ENCODE measurements at places on chromosomes 3 and 15. TPM values are rescaled to one million over a fixed set of nuclear protein-coding genes. Genes with fewer than 3 reads are reported as not detected.

Gene ITIH1
- not detected for total RNA-seq

Gene DUOXA1
- total RNA-seq: not detected

Gene C2CD4A
- 0.66 TPM for total RNA-seq

Gene GOLGA8Q
- not detected for total RNA-seq

DNA sequence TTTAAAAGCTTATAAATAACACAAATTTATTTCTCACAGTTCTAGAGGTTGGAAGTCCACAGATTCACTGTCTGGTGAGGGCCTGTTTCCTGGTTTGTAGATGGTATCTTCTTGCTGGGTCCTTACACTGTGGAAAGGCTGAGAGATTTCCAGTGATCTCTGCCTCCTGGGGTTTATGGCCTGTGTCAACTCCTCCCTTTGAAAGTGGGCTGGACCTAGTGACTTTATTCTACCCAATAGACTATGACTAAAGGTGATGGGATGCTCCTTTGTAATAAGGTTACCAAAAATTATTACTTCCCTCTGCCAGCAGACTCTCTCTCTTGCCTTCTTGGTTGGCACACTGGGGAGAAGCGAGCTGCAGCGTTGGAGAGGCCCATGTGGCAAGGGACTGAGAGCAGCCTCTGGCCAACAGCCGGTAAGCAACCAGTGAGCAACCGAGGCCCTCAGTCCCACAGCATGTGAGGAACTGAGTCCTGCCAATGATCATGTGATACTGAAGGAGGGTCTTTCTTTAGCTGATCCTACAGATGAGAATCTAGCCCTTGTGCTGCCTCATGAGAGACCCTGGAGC is 14.0 kb upstream of the COPG1 start:
- H3K36me3 ChIP-seq: no peaks in the 10 kb centered on the region
- H3K4me3 ChIP-seq: no peak overlapping the region
- no peak overlapping the region for H3K27ac ChIP-seq
- H3K4me1 ChIP-seq: no peaks in the 10 kb centered on the region
- no peak for DNase-seq

DNA sequence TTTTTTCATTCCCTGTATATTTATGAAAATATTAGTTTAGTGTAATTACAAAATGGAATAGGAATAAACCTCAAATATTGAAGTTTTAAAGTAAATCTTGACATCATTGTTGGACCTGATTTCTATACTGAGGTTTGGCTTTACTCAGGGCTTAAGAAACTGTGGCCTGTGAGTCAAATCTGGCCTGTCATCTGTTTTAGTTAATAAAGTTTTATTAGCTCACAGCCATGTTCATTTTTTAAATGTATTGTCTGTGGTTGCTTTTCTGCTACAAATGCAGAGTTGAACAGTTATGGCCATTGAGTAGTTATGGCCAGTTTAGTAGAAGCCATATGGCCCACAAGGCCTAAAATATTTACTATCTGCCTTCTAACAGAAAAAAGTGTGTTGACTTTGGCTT is 80.7 kb downstream of the DIPK2A start:
- H3K27ac ChIP-seq: no peak overlapping the region
- no peaks in the 10 kb centered on the region for H3K4me1 ChIP-seq
- H3K27me3 ChIP-seq: no peaks in the 10 kb centered on the region
- H3K36me3 ChIP-seq: no peaks in the 10 kb centered on the region
- DNase-seq: no peak

DNA sequence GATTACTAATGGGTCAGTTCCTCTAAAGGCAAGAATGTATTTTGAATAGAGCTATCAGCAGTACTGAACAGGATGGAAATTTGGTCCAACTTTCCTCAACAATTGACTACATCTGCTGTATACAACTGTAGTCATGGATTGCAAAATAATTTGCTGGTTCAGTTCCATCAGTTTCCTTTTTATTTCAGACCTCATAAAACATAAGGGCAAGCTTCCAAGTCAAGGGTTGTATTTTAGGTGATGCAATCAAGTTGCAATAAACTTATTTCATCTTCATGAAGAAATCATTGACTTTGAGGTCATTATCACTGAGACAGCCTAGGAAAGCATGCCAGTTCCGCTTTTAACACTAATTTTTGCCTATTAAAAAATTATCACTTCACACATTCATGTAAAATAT is 90.4 kb upstream of the TSEN2 start:
- H3K4me1 ChIP-seq: peaks cover 6% of the 10 kb centered on the region
- peaks cover 2% of the 10 kb centered on the region for H3K27me3 ChIP-seq
- DNase-seq: no peak
- no peaks in the 10 kb centered on the region for H3K36me3 ChIP-seq

DNA sequence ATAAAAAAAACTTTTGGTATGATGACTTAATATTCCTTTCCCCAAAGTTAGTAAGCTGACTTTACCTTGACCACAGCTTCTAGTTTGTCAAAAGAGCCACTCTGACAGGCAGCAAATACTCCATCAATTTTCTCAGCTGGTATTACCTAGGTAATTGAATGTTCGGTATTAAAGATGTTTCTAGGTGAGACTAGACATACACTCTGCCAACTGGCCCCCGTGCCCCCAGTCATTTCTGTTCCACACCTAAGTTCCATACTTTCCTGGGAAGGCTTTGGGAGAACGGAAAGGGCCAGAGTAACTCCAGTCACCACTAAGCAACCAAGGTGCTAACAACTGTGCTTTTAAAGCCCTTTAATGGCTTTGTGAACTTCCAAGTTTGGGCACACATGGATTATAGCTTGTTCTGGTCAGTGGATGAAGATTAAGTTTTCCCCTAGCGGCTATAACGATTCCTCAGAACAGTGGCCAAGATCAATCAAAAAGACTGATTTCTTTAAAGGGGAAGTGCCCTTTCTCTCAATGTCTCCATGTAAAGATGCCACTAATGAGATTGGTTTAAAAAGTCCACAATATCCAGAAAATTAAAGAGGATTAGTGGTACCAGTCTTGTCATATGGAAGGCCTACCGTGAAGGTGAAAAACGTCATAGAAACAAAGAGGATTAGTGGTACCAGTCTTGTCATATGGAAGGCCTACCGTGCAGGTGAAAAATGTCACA is 7.0 kb downstream of the EIF4A2 start:
- no peak overlapping the region for H3K27ac ChIP-seq
- H3K27me3 ChIP-seq: no peaks in the 10 kb centered on the region
- peaks cover 28% of the 10 kb centered on the region for H3K4me1 ChIP-seq
- H3K4me3 ChIP-seq: no peak overlapping the region

DNA sequence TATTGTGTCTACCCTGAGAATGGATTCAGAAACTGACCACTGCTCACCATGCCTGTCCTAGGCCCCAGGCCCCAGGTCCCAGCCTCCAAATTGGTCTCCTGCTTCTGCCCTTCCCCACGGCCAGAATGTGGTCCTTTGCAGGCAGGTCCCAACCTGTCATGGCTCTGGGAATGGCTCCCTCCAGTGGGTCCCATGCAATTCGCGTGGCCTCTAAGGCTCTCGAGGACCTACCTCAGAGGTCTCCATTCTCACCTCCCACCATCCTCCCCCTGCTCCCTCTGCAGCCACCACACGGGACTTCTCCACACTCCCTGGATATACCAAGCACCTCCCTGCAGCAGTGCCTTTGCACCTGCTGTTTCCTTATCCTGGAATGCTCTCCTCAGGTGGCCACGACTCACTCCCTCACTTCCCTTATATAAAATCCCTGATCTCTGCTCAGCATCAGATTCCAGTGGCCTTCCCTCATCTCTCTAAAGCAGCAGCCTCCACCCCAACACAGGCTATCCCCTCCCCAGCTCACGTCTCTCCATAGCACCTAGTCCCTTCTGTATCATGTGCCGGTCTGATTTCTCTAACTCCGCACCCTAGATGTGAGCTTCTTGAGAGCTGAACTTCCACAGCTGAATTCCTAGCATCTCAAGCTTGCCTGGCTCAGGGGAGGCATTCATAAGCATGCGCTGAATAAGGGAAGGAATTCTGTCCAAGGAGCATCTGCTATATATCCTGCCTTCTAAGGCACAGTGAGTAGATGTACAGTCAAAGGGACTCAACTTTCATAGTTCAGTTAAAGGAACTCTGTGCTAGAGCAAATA is 56.9 kb downstream of the ARRDC4 start:
- no peak overlapping the region for H3K4me3 ChIP-seq
- H3K27me3 ChIP-seq: peaks cover 6% of the 10 kb centered on the region
- no peaks in the 10 kb centered on the region for H3K36me3 ChIP-seq

DNA sequence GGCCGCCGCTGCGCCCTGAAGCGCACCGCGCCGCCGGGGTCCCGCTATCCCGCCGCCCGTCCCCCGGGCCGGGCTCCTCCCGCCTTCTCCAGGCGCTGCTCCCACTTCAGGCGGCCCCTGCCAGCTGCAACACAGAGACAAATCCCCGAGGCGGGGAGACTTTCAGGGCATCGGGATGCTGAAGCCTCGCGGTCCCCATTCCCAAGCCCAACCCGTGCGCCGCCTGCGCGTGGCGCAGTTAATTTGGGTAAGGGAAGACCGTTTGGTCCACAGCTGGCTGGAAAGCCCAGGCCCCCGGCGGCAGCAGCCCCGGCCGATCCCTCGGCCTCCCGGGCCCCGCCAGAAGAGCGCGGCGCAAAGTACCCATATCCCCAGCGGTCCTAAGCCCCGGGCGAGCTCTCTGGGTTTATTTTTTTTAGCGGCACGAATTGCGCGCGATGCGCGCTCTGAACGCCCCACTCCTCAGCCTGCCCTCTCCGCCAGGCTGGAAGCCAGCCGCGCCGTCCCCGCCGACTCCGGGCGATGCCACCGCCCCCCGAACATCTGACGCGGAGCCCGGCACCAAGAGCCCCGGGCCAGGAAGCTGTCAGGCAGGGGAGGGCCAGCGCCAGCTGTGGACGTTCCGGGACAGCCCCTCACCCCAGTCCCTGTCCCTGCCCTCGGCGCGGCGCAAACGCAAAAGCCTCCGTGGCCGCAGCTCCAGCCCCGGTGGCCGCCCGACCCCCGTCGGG is 517 bp downstream of the FBN1 start:
- no peaks in the 10 kb centered on the region for H3K4me1 ChIP-seq
- peak overlapping the region; percentile 74 for H3K27ac ChIP-seq
- DNase-seq: no peak

GRCh38 chr15:96891046-96891445 is 560.5 kb downstream of the NR2F2 start:
- no peaks in the 10 kb centered on the region for H3K27me3 ChIP-seq
- H3K4me1 ChIP-seq: no peaks in the 10 kb centered on the region
- H3K4me3 ChIP-seq: peak overlapping the region; percentile 8

DNA sequence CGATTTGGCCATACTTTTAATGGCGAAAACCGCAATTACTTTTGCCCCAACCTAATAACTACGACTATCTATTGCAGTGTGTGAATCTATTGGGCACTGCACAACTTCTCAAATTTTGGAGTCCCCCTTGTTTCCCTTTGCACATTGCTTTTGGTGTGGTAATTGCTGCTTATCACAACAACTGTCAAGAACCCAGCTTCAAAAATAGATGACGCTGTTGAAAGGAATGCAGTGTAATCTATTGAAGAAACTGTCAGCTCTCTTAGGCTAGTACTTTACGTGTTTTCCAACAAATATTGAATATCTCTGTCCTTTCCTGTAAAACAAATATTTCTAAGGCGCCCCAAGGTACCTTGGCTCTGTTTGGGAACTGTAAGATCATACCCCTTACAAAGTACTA is 222.8 kb upstream of the UBE2E2 start:
- no peaks in the 10 kb centered on the region for H3K27me3 ChIP-seq
- no peak for DNase-seq
- H3K27ac ChIP-seq: no peak overlapping the region
- no peaks in the 10 kb centered on the region for H3K36me3 ChIP-seq
- no peak overlapping the region for H3K4me3 ChIP-seq
- H3K4me1 ChIP-seq: no peaks in the 10 kb centered on the region

GRCh38 chr3:123883701-123884202 is 380 bp downstream of the MYLK start:
- H3K27me3 ChIP-seq: no peaks in the 10 kb centered on the region
- H3K27ac ChIP-seq: no peak overlapping the region
- DNase-seq: no peak
- H3K4me1 ChIP-seq: peaks cover 9% of the 10 kb centered on the region
- H3K4me3 ChIP-seq: peak overlapping the region; percentile 46

- H3K4me1 ChIP-seq: peaks cover 17% of the 10 kb centered on the region
- no peak overlapping the region for H3K4me3 ChIP-seq
- H3K36me3 ChIP-seq: no peaks in the 10 kb centered on the region
- H3K27me3 ChIP-seq: no peaks in the 10 kb centered on the region
- no peak for DNase-seq
Measured at GRCh38 chr3:133054586-133054985, 16.4 kb downstream of the TMEM108 start.

DNA sequence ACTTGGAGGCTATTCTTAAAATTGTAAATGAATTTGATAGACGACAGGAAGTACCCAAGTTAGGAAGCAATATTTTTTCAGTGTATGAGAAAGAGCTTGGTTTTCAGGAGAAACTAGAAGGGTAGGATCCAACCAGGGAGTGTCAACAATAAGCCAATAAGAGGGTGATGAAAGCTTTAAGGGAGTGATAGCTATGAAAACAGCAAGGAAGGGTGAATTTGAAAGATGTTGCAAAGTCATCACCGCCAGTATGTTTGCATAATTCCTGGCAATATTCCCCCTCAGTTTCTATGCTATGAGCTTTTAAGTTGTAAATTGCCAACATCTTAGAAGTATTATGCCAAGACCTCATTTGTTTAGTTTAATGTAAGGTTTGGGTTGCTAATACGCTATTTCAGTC is 11.8 kb upstream of the CSTA start:
- H3K4me3 ChIP-seq: no peak overlapping the region
- no peaks in the 10 kb centered on the region for H3K27me3 ChIP-seq
- no peaks in the 10 kb centered on the region for H3K4me1 ChIP-seq
- no peak for DNase-seq
- H3K36me3 ChIP-seq: no peaks in the 10 kb centered on the region

DNA sequence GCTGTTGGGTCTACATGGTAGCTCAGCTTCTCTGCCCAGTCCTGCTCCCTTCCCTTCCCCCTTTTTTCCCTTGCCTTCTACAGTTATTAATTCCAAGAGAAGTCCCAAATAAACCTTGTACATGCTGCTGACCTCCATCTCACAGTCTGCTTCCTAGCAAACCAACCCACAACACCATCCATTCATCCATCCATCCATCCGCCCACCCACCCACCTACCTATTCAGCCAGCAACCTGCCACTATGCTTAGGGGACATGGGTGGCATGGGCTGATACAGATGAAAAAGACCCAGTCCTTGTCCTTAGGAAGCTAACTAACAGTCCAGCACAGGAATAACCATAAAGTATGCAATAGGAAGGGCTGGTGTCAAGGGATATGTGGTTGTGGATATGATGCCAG is 5.7 kb downstream of the TNFAIP8L3 start:
- no peak overlapping the region for H3K4me3 ChIP-seq
- peaks cover 6% of the 10 kb centered on the region for H3K27me3 ChIP-seq
- H3K27ac ChIP-seq: no peak overlapping the region
- no peak for DNase-seq
- no peaks in the 10 kb centered on the region for H3K36me3 ChIP-seq
